T-helper 1 cell treated with Interleukin-12 subunit alpha and Interleukin-12 subunit beta and Interleukin-4 antibody, amounts not matched to agents 30 ng/mL and 1 ng/mL, for 36 hours (primary cell): ENCODE measurements at places on chromosomes 5 and 9. TPM values are rescaled to one million over a fixed set of nuclear protein-coding genes. Genes with fewer than 3 reads are reported as not detected.

The ACSL6 gene
- 19.1 and 26.6 TPM in 2 replicates for total RNA-seq

The AQP7 gene
- total RNA-seq, result 0.27 and 0.54 TPM in 2 replicates

The TRIM7 gene
- total RNA-seq, result 0.32 and 0.56 TPM in 2 replicates

The FLT4 gene
- 0.32 and 0.56 TPM in 2 replicates for total RNA-seq

The SLC31A2 gene
- 5.0 and 5.2 TPM in 2 replicates for total RNA-seq

The PRDM12 gene
- total RNA-seq, result not detected in 2 replicates

The SERF1B gene
- total RNA-seq, result 16.9 and 20.5 TPM in 2 replicates

The ANKRD18A gene
- total RNA-seq, result 2.1 and 5.0 TPM in 2 replicates

The ITGA1 gene
- total RNA-seq, result 8.3 and 11.3 TPM in 2 replicates

The PDE6A gene
- not detected in 2 replicates for total RNA-seq

The NCS1 gene
- 0.49 and 1.0 TPM in 2 replicates for total RNA-seq

The PDCD1LG2 gene
- total RNA-seq, result 10.5 and 11.4 TPM in 2 replicates

The PCDHAC2 gene
- total RNA-seq, result not detected in 2 replicates

The IL9 gene
- 0.51 and 1.3 TPM in 2 replicates for total RNA-seq

The STPG3 gene
- total RNA-seq, result 0.27 TPM in 1 of 2 replicates, not detected in the other

The HSPB3 gene
- total RNA-seq, result not detected in 2 replicates

The MAMDC4 gene
- total RNA-seq, result 21.5 and 26.0 TPM in 2 replicates

The GOLM1 gene
- total RNA-seq, result 3.0 and 4.0 TPM in 2 replicates
